ENCODE measurements at places on chromosomes 5 and 9.
A peak's percentile ranks its signal among the peaks of the same experiment; 100 is the strongest.

DNA sequence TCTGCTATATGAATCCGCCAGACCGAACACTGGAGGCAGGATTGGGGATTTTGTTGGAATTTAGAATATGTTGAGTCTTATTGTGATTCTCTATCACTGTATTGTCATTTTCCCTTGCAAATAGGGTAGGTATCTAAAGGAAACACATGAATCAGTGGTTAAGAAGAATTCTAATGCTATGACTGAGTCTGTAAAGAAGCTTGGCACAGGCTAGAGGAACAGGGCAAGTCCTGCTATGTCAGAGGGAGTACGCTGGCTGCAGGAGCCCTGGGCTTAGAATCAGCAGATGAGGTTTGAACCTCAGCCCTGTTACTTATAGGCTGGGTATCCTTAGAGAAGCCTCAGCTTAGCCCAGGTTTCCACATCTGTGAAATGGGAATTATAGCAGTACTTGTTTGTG lies 198.1 kb downstream of the NR3C1 start:
- DNase-seq = no peak

DNA sequence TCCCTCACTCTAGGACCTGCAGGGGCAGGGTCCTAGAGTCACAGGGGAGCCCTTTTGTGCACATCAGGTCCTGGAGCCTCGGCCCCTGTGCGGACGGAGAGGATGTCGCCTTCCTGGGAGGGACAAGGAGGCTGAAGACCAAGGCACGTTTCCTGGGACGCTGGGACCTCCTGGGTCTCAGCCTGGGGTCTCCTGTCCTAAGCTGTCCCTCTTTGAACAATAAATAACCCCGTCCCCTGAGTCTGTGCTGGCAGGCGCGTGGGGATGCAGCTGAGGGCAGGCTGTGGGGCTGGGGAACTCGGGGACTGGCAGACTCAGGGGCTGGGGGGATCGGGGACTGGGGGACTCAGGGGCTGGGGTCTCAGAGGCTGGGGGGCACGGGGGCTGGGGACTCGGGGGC lies 31.1 kb downstream of the PAEP start:
- no peak for DNase-seq

GRCh38 chr9:136233411-136233810 lies 12.2 kb downstream of the QSOX2 start:
- DNase-seq = no peak

DNA sequence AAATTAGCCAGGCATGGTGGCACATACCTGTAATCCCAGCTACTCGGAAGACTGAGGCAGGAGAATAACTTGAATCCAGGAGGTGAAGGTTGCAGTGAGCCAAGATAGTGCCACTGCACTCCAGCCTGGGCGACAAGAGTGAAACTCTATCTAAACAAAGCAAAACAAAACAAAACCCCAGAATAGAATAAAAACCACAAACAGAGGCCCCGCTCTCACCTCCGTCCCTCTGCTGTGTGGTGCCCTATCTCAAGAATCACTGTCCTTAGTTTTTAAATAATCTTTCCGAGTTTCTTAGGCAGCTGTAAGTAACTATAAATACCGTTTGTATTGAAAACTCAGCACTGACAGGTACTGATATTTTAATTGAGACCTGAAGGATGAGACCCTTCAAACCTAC lies 42.7 kb upstream of the IER5L start:
- DNase-seq = no peak

DNA sequence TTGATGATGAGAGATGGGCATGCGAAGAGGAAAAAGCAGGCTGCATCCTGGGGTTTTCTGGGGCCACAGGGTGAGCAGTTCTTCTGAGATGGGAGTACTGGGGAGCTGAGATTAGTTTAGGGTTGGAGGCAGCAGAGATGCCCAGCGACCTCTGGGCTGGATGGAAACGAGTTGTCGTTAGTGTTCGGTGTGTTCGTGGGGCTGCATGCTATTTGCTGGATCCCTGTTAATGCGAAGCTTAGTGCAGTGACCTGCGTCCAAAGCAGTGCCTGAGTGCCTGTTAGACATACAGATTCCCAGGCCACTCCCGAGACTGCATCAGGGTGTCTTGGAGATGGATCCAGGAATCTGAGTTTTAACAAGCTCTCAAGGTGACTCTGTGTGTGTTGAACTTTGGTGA lies 201.3 kb downstream of the CACNA1B start:
- DNase-seq = no peak

GRCh38 chr5:139494832-139495231 lies 12.3 kb upstream of the STING1 start:
- DNase-seq = no peak

- no peak for DNase-seq
Observed at GRCh38 chr5:579211-579610, 32.9 kb upstream of the CEP72 start.

DNA sequence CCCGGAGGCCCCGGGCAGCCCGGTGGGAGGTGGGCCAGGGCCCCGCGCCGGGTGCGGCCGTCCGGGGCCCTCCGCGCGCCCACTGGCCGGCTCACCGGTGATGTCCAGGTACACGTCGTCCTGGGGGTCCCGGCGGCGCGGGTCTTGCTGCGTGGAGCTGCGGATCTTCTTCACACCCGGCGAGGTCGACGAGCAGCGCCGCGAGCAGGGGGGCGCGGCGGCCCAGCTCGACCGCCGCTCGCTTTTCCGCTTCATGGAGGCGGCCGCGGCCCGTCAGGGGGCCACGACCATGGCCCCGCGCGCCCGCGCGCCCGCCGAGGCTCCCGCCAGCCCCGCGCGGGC lies 548 bp downstream of the CDC14B start:
- DNase-seq = no peak

DNA sequence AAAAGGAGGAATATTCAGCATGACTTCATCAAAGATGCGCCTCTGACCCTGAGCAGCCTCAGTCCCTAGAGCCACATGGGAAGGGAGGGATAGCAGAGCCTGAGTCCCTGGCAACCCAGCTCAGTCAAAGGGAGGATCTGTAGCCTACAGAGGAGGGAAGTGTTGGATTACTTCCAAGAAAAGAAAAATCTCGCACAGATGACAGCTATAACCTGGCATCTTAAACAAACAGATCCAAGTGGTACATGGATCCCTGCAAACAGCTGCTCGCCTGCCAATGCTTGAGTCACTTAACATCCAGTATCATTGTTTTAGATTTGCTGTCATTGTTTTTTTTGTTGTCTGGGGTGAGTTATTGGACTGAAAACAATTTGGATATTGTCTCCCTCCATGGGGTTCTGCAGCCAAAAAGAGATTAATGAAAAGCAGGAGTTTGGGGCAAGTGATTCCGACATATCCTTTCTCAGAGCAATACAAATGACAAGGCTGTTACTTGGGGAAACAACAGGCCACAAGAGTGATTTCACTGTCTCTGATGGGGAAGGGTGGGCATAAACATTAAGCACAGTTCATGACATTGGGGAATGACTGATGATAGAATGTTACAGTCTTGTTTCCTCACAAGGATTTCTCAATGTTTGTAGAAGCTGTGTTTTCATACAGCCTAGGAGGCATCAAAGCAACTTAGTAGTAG lies 153.5 kb upstream of the KIF2A start:
- peak; percentile 11 for DNase-seq
